ENCODE measurements at places on chromosomes 6 and 20.

DNA sequence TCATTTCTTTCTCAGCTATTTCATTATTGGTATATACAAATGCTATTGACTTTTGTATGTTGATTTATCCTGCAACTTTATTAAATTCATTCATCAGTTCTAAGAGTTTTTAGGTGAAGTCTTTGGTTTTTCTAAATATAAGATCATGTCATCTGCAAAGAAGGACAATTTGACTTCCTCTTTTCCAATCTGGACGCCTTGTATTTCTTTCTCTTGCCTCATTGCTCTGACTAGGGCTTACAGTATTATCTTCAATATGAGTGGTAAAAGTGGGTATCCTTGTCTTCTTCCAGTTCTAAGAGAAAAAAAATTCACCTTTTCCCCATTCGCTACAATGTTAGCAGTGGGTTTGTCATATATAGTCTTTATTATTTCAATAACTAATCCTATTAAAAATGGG, 38.0 kb downstream of the KIF16B start:
- no peak for DNase-seq

- no peak for DNase-seq
Observed at GRCh38 chr6:35321091-35321490, 21.3 kb upstream of the PPARD start.

GRCh38 chr20:18689557-18689956, 101.7 kb downstream of the DTD1 start:
- no peak for DNase-seq

DNA sequence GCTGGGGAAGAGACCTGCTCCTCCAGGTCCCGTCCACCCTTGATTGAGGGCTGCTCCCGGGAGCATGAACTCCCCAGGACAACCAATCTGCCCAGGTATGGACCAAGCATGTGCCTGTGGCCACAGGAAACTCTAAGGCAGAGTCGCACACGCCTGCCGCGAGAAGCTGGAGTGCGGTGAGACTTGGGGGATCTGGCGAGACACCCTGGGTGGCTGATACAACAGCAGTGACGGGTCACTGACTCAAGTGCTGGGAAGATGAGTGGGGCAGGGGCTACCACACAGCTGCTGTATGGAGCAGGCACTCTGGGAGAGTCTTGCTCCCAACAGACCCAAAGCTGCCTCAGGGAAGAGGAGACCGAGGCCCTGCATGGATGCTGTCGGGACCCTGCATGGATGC, 40.1 kb downstream of the BFSP1 start:
- DNase-seq = no peak

GRCh38 chr20:35252037-35252461, 25.6 kb downstream of the MMP24 start:
- no peak for DNase-seq

DNA sequence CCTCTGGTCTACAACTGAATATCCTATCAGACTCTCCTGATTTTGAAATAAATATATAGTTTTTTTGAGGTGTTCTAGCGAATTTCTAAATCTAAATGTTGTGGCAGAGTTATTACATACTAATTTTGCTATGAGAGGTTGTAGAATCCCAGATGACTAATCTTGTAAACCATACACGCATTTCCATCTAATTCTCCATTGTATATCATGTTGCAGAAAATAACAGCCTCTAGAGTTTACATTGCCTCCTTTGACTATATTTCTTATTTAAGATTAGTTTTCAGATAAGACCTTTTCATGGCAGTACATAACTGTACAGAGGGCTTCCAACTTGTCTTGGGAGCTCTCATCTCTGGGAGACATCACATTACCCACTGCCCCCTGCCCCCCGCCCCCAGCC, 22.9 kb downstream of the PTPN1 start:
- DNase-seq = peak; percentile 58

DNA sequence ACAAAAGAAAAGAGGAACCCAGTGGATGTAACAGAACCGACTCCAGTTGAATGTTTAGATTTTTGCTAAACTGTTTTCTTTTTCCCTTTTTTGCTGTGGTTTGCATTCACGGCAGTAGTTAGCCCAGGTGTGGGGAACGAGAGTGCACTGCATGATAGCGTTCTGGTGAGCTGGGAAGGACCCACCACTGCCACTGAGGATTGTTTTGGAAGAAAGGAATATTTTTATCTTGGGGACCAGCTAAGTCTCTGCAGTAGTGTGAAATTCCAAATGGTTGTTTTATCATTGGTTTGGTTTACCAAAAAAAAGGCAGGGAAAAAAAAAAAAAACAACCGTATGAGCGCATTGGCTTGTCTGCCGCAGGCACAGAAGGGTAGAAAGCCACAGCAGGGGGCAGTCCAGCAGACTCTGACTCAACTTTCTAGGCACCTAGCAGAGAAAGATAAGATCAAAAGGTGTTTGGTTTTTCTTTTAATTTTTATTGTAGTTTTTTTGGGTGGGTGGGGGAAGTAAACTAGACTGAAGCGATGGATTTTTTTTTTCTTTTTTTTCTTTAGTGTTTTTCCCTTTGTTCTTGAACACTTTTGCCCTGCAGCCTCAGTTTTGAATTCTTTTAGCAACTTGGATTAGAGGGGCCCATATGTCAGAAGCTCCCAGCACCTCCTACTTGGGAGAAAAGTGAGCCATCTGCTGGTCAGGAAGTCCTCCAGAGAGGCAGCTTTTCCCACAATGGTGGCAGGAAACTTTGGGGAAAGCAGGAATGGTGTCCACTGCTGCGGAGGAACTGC, 13.5 kb upstream of the RAB5IF start:
- DNase-seq = no peak

DNA sequence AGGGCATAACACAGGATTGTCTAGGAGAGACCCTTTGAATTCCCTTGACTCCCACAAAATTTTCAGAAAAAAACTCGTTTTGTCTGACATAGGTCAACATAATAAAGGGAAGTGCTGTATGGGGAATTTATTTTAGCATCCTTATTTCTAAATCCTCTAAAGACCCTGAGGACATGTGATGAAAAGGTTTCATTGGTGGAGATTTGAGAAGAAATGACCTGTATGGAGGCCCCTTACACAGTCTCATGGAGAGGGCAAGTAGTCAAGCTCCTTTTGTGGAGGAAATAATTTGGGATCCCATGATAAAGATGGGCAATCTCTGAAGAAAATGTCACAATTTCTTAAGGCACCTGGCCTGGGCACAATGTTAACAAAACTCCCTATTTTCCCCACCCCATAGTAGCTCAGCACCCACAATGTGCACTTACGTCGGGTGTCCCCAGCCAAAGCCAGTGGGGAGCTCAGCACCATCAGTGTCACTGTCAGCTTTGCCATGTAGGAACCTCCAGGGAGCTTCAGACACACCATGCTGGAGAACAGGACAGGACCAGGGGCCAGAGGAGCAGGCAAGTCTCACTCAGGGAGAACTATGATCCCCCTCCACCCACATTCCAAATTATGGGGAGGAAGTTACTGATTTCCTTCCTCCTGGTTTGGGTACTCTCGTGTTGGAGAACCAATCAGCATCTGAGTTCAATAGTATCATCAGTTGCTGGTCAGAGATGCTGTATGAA, at the start of gene HLA-DRB5:
Gene HLA-DRB5, minus strand, starts transcription at position 591 of the 734 bp plus-strand sequence. Its CDS starts 63 bp downstream, at position 528.
- DNase-seq = no peak

DNA sequence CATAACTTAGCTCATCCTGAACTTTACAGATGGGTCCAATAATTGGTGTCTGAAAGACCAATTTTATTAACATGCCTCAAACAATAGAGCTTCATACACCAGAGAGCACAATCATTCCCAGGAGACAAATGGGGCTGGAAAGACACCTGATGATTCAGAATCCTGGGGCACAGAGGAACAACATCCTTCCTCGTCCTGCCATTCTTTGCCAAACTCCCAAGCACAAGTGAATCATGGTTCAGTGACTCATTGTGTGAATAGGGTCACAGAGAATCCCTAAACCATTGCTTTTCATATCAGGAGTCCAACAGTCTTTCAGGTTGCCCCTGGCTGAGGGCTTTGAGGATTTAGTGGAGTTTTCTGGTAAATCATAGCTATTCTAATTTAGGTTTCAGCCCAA, 266.4 kb upstream of the BMP2 start:
- DNase-seq = peak; percentile 26

- peak; percentile 21 for DNase-seq
Observed at GRCh38 chr6:153231048-153231646, 100.1 kb upstream of the RGS17 start.

- DNase-seq = peak; percentile 31
Observed at GRCh38 chr6:154594496-154595198, 84.2 kb upstream of the CNKSR3 start.

DNA sequence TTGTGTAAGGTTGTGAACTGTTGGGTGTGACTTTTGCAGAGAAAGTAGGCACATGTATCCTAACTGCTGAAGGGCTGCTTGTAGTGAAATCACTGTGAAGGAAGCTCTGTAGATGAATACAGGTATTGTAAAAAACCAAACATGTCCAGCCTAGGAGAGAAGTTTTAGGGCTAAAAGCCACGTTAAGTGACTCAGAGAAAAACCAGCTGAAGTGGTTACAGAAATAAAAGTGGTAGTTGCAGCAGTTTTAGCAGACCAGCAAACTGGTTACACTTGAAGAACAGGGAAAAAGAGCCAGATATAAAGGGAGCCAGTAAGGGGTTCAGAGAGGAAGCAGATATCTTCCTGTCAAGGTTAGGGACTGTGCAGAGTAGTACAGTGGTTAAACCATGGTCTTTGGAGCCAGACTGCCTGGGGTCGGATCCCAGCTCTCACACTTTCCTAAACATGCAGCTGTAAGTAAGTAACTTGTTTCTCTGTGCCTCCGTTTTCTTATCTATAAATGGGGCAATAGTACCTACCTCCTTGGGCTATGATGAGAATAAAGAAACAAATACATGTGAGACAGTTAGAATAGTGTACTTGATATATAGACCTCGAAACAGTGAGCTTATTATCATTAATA, 33.8 kb upstream of the RNF8 start:
- no peak for DNase-seq

DNA sequence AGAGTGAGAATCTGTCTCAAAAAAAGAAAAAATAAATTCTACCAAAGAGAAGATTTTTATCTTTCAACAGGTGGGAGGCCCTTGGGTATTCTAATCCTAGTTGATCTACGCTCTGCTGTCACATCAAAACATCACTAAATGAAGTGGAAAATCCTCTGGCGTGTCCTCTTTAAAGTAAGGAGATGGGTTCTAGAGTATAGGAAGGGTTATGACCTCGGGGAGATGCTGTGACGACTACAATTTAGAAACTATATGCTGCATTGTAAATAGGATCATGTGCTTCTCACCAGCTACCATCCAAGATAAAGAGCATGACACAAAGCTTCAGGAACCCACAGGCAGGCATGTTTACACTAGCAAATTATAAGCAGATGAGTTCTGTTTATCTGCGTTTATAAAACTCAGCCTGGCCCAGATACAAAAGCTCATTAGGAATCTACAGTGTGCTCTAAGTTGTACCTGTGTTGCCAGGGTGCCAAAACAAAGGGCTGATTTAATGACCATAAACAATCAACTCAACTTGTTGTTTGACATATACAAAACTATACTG, 197.1 kb upstream of the PLN start:
- peak; percentile 86 for DNase-seq

- no peak for DNase-seq
Observed at GRCh38 chr6:3466488-3467219, 9.8 kb upstream of the SLC22A23 start.

DNA sequence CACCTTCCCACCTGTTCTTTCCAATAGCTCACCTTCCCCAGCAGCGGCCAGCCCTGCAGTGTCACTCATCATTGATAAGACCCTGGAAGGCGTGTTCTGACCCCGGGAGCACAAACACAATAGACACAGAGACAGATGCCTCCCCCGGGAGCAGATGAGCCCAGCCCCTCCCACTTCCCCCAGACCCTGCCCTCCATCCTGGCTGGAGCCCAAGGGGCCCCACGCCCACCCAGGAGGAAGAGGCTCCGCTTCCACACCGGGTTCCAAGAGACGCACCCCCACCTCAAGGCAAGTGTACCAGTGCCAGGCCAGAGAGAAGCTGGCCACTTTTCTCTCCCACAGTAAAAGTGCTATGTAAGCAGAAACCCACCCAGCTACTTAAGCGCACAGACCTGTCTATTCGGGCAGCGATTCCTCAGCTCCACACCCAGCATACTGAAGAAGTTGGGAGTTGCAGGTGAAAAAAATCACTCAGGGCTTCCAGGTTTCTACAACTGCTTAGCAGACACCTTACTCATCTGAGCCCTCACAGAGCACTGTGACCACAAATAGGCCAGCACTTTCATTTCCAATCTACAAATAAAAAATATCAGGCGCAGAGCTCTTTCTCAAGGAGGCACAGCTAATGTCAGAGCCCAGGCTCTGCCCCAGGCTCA, 93.4 kb upstream of the NXT1 start:
- DNase-seq = no peak

DNA sequence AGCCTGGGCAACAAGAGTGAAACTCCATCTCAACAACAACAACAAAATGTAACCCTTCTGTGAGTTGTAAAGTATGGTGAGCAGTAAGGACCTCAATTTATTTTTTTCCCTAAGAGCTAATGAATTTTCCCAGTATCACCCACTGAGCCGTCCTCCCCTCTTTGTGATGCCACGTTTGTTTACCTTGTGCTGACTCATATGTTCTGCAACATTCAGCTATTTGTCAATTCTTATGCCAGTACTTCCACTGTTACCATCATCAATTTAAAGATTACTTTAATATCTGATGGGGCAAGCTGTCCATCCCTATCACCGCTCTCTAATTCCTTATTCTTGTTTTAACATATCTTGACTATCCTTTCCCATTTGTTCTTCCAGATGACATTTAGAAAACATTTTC, 37.5 kb downstream of the MAK start:
- DNase-seq = peak; percentile 23

GRCh38 chr6:84892671-84893070, 128.3 kb upstream of the TBX18 start:
- DNase-seq = peak; percentile 14

GRCh38 chr6:111614833-111615582, 9.3 kb upstream of the TRAF3IP2 start:
- no peak for DNase-seq

- no peak for DNase-seq
Observed at GRCh38 chr6:48747471-48747870, 636.5 kb upstream of the PTCHD4 start.

- peak; percentile 63 for DNase-seq
Observed at GRCh38 chr6:73694711-73695411, 1.1 kb upstream of the CD109 start.

- no peak for DNase-seq
Observed at GRCh38 chr20:21175433-21175832, 49.6 kb downstream of the KIZ start.

DNA sequence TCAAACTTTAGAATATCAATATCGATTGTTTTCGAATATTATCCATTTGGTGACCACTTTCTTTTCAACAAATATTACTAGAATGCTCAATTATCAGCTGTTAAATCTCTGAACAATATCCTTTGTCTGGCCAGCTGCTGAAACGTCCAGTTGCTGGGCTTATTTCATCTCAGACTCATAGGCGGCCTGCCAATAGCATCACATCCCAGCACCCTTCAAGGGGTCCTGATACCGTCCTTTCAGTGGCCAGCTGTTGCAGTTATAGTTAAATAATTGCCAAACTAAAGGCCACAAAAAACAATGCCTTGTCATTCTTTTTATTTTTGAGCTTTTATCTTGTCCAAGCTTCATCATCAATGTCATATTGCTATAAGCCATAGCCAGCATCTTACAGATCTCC, 1006.8 kb upstream of the MANEA start:
- DNase-seq = no peak

All from fibroblast of gingiva (primary cell).